ENCODE measurements at places on chromosomes 6 and 20. TPM values are rescaled to one million over a fixed set of nuclear protein-coding genes. Genes with fewer than 3 reads are reported as not detected.

GRCh38 chr6:105243487-105243886, 63.7 kb upstream of the POPDC3 start:
- H3K4me3 ChIP-seq, result no peak overlapping the region
- H3K27ac ChIP-seq, result no peak overlapping the region
- H3K4me1 ChIP-seq, result no peaks in the 10 kb centered on the region
- no peak for DNase-seq
- H3K36me3 ChIP-seq, result no peaks in the 10 kb centered on the region

DNA sequence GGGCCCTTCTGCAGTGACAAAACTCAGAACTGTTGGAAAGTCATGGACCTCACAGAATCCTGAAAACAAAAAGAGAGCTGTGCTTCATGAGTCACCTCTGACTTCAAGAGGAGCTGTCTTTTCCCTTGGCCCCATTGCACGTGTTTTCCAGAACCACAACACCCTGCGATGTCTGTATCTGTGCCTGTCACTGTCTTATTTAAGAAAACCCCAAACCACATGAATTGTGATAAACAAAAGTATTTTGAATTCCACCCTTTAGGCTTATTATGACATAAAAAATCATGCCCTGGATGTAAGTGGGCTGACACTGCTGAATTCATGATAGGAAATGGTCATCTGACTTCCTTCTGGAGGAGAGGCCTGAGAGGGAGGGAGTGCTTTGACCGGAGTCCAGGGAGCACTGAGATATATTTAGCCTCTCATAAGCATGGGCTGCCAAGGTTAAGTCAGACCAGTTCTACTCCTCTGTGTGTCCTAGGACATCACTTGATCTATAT, 96.4 kb upstream of the DUSP22 start:
- no peaks in the 10 kb centered on the region for H3K27me3 ChIP-seq
- no peak for DNase-seq
- H3K36me3 ChIP-seq, result no peaks in the 10 kb centered on the region
- peaks cover 22% of the 10 kb centered on the region for H3K4me1 ChIP-seq
- H3K4me3 ChIP-seq, result no peak overlapping the region
- no peak overlapping the region for H3K27ac ChIP-seq

- H3K36me3 ChIP-seq, result no peaks in the 10 kb centered on the region
- no peak for DNase-seq
- no peak overlapping the region for H3K4me3 ChIP-seq
- no peaks in the 10 kb centered on the region for H3K27me3 ChIP-seq
- no peaks in the 10 kb centered on the region for H3K4me1 ChIP-seq
These were observed 325.2 kb upstream of the NT5E start for GRCh38 chr6:85124472-85125354.

Gene CFAP206
- total RNA-seq, result not detected

DNA sequence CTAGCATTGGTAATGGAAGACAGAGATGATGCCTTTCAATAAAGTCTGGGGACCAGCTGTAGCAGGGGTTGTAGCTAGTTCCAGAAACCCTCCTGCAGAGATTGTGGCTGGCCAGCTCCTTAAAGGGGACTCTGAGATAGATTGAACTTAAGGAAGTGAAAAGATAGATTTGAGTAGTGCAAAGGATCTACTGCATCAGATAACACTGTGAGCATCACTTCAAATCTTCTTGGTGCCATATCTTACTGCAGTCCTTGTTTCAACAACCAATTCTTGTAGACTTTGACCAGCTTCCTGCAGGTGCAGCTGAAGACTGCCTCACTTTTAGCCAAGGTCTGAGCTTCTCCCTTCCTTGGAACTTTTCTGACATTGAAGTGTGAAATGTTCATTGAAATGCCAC, 14.8 kb upstream of the CEP162 start:
- no peaks in the 10 kb centered on the region for H3K36me3 ChIP-seq
- no peak overlapping the region for H3K27ac ChIP-seq
- H3K27me3 ChIP-seq, result no peaks in the 10 kb centered on the region
- no peak for DNase-seq
